B cell (primary cell): ENCODE measurements at places on chromosomes 7 and 10. TPM values are rescaled to one million over a fixed set of nuclear protein-coding genes. Genes with fewer than 3 reads are reported as not detected.
A peak's percentile ranks its signal among the peaks of the same experiment; 100 is the strongest.

- H3K27ac ChIP-seq = no peak overlapping the region
- H3K4me3 ChIP-seq = no peak overlapping the region
- H3K4me1 ChIP-seq = no peaks in the 10 kb centered on the region
- H3K27me3 ChIP-seq = no peaks in the 10 kb centered on the region
- H3K36me3 ChIP-seq = no peaks in the 10 kb centered on the region
- no peak for DNase-seq
Measured at GRCh38 chr7:15703732-15704131, 17.2 kb upstream of the MEOX2 start.

DNA sequence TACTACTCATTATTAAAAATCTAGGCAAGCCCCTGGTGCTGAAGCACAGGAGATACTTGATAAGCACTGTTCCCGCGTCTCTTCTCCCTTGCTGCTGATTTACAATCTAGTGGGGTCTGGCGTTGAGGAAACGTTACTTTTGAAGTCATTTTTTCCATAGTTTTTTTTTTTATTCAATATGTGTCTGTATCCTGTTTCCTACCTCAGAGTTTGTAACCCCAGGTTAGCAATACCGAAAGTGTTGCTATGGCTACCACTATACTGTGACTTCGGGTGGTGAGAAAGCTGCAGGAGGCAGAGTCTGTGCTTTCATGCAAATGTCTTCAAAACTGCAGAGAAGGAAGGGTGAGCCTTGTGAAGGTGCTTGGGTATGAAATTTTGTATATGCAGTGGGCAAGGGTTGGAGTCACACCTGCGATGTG lies 458.8 kb upstream of the GHITM start:
- no peak overlapping the region for H3K27ac ChIP-seq
- H3K4me1 ChIP-seq = no peaks in the 10 kb centered on the region
- DNase-seq = no peak
- H3K36me3 ChIP-seq = no peaks in the 10 kb centered on the region

DNA sequence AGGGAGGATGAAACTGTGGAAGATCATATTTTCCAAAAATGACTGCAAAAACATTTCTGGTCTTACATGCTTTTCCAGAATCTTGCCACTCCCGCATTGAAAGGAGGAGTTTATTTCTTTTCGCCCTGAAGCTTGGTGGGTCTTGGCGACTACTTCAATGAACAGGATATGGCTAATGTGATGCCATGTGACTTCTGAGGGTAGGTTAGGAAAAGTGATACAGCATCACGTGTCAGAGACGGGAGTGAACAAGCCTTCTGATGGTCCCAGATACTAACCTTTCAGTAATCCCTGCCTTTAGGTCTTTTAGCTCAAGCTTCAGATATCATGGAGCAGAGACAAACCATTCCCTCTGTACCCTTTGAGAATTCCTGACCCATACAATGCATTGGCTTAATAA lies 192.2 kb upstream of the HPS1 start:
- no peak overlapping the region for H3K4me3 ChIP-seq
- H3K27me3 ChIP-seq = no peaks in the 10 kb centered on the region
- no peaks in the 10 kb centered on the region for H3K36me3 ChIP-seq
- H3K27ac ChIP-seq = no peak overlapping the region
- H3K4me1 ChIP-seq = no peaks in the 10 kb centered on the region

DNA sequence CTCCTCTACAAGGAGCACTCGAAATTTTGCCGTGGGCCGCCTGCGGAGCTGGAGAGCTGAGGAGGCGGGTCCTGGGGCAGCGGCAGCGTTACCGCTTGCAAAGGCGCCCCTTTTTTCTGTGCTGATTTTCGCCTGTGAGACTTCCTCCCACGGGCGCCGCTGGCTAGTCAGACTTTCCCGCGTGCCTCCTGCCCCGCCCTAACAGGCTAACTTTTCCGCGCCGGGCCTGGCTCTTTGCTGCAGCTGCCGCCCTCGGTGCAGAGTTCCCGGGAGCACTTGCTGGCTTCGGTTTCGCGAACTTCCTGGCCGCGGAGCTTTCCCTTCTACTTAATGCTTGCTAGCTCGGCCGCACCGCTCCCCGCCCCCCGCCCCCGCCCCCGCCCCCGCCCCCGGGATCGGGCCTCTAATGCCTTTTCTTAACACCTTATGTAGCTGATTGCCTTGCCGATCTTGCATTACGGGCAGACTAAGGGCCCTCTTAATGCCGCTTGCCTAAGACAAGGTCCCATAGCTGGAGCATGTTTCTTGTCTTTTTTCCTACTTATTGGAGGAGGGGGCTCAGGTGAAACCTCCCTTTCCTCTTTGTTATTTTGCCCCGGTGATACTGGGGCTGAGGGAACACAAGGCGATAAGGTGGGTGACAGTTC lies 37.9 kb upstream of the RASGEF1A start:
- no peaks in the 10 kb centered on the region for H3K36me3 ChIP-seq
- H3K4me1 ChIP-seq = peaks cover 7% of the 10 kb centered on the region
- peak overlapping the region; percentile 55 for H3K4me3 ChIP-seq
- no peak overlapping the region for H3K27ac ChIP-seq
- peaks cover 14% of the 10 kb centered on the region for H3K27me3 ChIP-seq

GRCh38 chr10:18082381-18082780 lies 57.8 kb upstream of the CACNB2 start:
- H3K4me3 ChIP-seq = no peak overlapping the region
- no peak overlapping the region for H3K27ac ChIP-seq
- H3K27me3 ChIP-seq = no peaks in the 10 kb centered on the region
- no peak for DNase-seq
- H3K4me1 ChIP-seq = no peaks in the 10 kb centered on the region
- no peaks in the 10 kb centered on the region for H3K36me3 ChIP-seq

DNA sequence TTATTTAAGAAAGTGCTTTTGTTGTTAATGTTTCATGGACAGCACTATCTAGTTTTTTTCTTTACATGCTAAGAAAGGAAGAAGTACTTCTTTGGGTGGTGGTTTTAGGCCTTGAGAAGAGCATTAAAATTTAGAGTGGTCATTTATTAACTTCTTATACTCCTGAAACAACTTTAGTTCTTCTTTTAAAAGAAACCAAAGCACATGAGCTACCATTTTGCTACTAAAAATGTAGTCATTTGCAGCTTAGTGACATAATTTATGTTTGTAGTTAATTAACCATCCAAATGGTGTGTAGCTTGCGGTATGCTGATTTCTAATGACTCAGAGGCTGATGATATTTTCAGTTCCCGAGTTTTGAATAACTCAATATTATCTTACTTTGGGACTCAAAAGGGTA lies 207.5 kb downstream of the BBS9 start:
- H3K27ac ChIP-seq = no peak overlapping the region
- H3K27me3 ChIP-seq = no peaks in the 10 kb centered on the region
- no peak overlapping the region for H3K4me3 ChIP-seq

DNA sequence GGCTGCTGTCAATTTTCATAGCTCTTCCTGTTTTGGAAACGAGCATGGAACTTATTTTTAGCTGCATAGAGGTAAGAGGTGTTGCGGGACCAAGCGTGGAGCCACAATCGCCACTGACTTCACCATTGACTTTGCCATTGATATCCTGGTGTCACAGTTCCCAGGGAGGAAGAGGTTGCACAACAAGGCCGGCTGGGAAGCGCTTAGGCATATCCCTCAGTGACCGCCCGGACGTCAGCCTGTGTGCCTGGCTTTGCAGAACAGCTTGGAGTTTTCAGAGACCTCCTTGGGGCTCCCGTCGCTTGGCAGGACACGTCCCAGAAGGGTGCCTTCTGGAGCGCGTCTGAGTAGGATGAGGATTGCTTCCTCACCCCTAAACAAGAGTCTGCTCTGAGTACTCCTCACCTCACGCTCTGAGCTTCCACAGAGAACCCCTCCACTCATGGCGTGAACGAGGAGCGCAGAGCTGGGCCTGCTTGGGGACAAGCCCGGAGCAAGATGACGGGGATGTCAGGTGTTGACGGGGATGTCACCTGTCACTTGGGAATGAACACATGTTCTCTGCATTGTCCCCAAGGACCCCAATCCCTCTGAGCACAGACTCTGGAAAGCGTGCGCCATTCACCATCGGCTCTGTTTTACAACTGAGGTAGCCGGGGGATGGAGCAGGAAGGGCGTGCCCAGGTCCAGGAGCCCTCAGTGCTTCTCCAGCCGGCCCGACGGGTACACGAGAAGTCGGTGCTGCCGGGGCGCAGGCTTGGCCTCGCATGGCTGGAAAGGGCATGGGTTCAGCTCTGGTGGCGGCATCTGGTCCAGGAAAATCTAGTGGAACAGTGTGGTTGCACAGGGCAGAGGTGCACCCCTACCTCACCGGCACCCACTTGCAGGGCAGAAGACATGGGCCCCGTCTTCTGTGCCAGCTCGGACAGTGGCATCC lies 192.3 kb upstream of the SHH start:
- H3K4me1 ChIP-seq = no peaks in the 10 kb centered on the region
- no peak overlapping the region for H3K27ac ChIP-seq
- H3K27me3 ChIP-seq = no peaks in the 10 kb centered on the region
- no peak overlapping the region for H3K4me3 ChIP-seq
- no peak for DNase-seq

DNA sequence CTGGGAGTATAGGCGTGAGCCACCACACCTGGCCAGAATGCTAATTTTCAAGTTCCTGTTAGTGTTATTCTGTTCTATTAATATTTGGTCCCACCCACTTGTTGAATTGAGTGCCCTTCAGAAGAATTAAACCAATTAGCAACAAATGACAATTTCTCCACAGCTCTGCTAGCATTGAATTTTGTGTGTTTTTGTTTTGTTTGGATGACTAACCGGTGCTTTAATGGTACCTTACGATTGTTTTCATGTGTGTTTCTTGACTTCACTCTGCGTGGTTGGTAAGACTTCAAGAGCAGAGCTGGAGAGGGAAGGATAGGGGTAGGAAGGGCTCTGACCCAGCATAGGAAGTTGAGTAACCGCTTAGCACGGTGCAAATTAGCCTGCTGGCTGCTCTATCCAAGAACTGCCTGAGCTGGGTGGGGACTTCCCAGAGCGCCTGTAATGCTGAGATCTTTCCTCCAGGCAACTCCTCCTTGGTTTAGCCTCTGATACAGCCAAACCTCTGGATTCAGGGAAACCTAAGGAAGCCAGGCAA lies 4.6 kb downstream of the ARPC1B start:
- H3K27me3 ChIP-seq = no peaks in the 10 kb centered on the region
- H3K4me1 ChIP-seq = peaks cover 87% of the 10 kb centered on the region
- H3K36me3 ChIP-seq = peaks cover 23% of the 10 kb centered on the region

- DNase-seq = no peak
- no peak overlapping the region for H3K4me3 ChIP-seq
- H3K36me3 ChIP-seq = no peaks in the 10 kb centered on the region
- H3K27ac ChIP-seq = no peak overlapping the region
- H3K4me1 ChIP-seq = no peaks in the 10 kb centered on the region
- H3K27me3 ChIP-seq = no peaks in the 10 kb centered on the region
Measured at GRCh38 chr7:81244224-81244623, 325.4 kb upstream of the SEMA3C start.

DNA sequence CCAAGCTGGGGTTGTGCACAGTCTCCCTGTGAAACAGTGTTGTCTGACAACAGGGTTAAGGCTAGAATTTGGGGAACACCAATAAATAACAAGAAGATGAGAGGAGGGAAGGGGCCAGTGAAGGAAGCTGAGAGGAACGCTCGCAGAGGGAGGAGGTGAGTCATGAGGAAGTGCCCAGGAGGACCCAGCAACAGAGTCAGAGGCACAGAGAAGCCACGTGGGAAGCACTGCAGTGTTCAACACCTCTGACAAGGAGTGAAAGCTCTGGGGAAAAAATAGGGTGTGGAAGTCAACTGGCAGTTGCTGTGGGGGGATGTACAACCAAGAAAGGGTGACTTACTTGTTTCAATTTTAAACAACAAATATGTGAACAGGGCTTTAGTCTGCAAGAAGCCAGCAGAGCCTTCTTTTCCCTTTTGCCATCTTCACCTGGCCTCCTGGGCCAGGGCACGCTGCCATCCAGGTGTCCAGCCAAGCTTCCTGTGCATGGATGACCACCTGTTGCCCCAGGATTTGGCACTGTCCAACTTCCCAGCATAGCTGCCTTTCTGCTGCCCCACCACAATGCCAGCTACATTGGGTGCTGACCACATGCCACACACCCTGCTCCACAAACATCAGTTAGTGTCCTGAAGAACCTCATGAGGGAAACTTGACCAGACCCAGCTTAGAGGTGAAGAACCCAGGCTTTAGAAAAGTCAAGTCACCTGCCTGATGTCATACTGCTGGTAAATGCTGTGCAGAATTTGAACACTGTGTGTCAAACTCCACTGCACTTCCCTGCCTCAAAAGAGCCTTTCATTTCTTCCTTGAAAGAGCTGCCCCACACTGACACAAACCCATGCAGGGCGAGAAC lies 69.6 kb downstream of the ATXN7L1 start:
- no peaks in the 10 kb centered on the region for H3K36me3 ChIP-seq
- H3K27me3 ChIP-seq = no peaks in the 10 kb centered on the region
- peak; percentile 23 for DNase-seq
- H3K27ac ChIP-seq = no peak overlapping the region
- H3K4me1 ChIP-seq = peaks cover 41% of the 10 kb centered on the region

DNA sequence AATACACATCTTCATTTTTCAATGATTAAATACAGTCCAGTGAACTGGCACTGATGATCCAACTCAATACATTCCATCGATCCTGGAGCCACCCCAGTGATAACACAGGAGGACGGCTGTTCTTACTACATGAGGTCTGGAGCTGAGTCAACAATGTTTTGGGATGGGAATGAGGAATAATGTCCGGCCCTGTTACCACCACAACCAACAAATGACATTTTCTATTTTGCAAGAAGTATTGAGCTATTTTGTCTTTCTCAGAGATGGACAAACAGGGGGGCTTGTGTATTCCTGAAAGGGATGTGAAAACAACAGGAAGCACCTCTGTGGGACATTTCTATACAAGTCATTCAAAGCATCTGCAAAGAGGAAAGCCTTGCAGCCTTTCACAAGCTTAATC lies 249.2 kb downstream of the PARD3 start:
- H3K4me3 ChIP-seq = no peak overlapping the region
- DNase-seq = no peak
- H3K36me3 ChIP-seq = no peaks in the 10 kb centered on the region
- H3K27me3 ChIP-seq = no peaks in the 10 kb centered on the region
- no peak overlapping the region for H3K27ac ChIP-seq

- no peaks in the 10 kb centered on the region for H3K36me3 ChIP-seq
- peaks cover 7% of the 10 kb centered on the region for H3K4me1 ChIP-seq
- H3K27ac ChIP-seq = no peak overlapping the region
- no peak overlapping the region for H3K4me3 ChIP-seq
Measured at GRCh38 chr7:41630741-41631140, 72.1 kb downstream of the INHBA start.

- H3K36me3 ChIP-seq = no peaks in the 10 kb centered on the region
- no peaks in the 10 kb centered on the region for H3K4me1 ChIP-seq
- H3K4me3 ChIP-seq = no peak overlapping the region
- H3K27ac ChIP-seq = no peak overlapping the region
- H3K27me3 ChIP-seq = no peaks in the 10 kb centered on the region
- DNase-seq = no peak
Measured at GRCh38 chr10:10438335-10439100, 579.2 kb upstream of the CELF2 start.

The SKIDA1 gene
- polyA plus RNA-seq = 0.06 TPM in 1 of 2 replicates, not detected in the other

The AGAP9 gene
- polyA plus RNA-seq = 16.8 and 17.5 TPM in 2 replicates

The MKI67 gene
- 0.36 and 0.82 TPM in 2 replicates for polyA plus RNA-seq

The CALCR gene
- not detected in 2 replicates for polyA plus RNA-seq

The CHAT gene
- polyA plus RNA-seq = not detected in 2 replicates

The NEUROD6 gene
- polyA plus RNA-seq = not detected in 2 replicates

The APBB1IP gene
- 60.1 and 69.5 TPM in 2 replicates for polyA plus RNA-seq
